ENCODE measurements at places on chromosomes 2 and 18.
A peak's percentile ranks its signal among the peaks of the same experiment; 100 is the strongest.

- no peak for DNase-seq
These were observed 350.8 kb upstream of the NT5C1B start for GRCh38 chr2:18940184-18940583.

DNA sequence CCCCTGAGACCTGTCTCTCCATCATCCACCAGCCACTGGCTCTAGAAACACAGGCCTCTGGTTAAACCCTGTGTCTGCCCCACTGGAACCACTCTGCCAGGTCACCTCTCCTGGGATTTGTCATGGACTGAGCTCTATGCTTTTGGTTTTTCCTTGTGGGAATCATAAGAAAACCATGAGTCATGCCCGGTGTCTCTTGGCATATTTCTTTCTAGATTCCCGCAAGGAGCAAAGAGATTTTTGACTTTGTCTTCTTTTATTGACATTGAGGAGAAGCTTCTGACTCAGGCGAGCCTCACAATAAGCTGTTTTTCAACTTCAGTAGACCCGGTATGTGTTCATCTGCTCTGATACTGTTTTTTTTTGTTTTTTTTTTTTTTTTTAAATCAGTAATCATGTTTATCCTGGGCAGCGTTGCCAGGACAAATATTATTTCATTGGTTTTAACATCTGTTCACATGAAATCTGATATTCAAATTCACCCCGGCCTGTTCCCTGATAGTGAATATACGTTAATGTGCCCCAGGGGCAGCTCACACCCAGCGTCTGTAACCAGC lies 207.1 kb downstream of the ACKR3 start:
- DNase-seq = peak; percentile 54

DNA sequence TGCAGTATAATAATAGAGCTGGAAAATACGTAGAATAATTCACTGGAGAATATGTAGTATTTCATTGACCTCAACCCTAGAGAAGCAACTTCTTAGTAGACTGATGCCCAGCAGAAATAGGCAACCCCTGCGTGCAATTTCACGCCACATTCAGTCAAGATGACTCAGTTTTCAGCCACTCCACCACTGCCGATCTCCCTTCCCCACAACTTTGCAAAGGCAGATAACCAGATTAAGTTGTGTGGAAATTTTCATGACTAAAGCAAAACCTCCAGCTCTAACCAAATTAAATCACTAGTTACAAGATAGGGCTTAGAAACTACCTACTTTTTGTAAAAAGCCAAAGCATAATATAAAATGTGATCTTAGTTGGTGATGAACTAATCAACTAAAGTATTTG lies 63.3 kb upstream of the STK17B start:
- DNase-seq = peak; percentile 49

DNA sequence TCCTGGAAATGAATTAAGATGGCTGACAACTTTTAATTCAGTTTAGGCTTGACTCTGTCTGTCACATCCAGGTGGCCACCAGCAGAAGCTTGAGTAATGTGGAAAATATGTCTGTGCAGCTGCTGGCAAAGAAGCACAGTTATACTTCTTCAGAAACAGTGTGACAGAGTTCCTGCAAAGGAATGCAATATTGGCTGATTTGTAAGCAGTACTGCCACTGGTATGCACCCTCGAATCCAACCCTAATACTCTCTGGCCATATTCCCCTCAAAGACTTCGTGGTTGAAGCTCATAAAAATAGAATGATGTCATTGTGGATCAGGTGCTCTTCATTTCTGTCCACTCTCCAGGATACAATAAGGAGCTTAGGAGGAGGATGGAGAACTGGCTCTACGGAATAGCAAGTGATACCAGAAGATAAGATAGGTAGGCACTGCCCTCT lies 86.2 kb downstream of the METTL8 start:
- peak; percentile 62 for DNase-seq

DNA sequence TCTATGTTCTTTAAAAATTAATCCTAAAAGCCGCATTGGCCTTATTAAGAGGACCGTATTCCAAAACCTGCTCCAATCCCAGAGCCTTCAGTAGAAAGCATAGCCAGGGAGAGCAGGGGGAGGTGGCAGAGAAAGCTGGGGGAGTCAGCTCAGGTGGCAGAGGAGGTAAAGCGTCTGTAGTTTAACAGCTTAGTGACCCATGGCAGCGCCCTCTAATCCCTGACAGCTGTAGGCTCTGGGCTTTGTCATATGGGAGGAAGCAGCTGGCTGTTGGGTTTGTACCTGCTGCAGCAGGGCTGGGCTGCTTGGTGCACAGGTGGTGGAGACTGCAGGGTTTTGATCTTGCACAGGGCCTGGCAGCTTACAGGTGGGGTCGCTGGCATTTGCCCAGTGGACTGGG lies 50.6 kb downstream of the THNSL2 start:
- DNase-seq = no peak

DNA sequence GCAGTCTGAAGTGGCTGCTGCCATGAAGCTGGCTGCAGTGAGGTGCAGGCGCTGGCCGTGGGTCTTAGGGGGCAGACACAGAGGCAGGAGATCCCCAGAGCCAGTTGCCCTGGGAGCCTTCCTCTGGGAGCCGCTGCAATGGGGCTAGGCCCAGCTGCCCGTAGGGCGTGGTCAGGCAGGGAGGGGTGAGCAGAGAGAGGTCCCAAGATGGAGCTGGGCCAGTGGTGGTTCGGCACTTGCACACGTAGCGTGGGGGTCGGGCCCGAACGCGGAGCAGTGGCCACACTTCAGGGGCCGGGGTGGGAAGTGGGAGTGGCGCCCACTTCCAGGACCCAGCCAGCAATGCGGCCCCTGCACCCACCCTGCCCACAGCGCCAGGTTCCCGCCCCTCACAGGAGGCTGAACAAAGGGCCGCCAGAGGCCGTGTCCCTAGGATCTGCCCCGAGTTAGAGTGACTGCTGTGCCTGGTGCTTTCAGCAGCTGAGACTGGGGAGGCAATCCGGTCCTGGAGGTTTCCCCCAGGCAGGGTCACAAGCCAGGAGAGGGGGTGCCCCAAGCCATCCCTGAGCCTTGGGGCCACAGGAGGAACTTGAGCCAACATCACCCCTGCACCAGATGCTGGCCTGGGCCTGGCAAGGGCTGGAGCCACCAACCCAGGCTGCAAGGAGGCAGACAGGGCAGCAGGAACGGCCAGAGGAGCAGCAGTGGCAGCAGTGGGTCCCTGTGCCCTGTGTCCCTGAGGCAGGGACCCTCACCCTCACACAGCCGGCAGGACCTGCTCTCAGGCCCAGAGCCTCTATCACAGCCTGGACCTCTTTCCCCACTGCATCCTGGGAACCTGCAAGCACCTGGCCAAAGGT lies 21.3 kb upstream of the SP140L start:
- no peak for DNase-seq

DNA sequence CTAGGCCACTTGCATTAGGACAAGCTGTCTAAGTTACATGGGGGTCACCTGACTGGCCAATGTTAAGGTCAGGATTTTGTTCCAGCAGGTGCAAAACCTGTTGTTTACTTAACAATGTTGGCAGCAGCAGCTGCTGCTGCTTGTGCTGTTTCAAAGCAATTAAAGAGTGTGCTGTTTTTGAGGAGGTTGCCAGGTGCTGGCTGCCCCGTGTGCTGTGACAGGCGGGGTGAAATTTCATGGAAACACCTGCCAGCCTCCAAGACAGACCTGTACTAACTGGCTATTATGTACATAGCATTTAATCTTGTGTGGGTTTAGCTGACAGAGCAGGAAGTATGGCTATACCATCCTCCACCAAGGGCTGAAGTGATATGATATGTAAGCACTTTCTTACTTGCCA lies 224.9 kb downstream of the ASXL3 start:
- no peak for DNase-seq

DNA sequence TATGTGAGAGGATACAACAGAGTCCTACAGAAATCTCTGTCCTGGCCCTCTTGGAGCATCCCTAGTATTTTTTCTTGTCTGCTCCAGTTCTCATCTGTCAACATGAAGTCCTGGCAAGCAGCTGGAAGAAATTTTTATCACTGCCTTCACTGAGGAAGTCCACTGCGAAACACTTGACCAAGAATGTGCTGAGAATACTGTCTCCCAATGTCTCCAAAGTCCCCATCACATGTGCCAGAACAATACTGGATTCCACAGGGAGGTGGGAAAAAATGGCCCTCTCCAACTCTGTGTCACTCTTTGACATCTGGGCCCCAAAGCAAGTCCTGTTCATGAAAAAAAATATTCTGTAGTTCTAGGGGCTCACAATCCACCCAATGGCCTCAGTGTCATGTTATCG lies 32.8 kb upstream of the PGAP1 start:
- DNase-seq = no peak

DNA sequence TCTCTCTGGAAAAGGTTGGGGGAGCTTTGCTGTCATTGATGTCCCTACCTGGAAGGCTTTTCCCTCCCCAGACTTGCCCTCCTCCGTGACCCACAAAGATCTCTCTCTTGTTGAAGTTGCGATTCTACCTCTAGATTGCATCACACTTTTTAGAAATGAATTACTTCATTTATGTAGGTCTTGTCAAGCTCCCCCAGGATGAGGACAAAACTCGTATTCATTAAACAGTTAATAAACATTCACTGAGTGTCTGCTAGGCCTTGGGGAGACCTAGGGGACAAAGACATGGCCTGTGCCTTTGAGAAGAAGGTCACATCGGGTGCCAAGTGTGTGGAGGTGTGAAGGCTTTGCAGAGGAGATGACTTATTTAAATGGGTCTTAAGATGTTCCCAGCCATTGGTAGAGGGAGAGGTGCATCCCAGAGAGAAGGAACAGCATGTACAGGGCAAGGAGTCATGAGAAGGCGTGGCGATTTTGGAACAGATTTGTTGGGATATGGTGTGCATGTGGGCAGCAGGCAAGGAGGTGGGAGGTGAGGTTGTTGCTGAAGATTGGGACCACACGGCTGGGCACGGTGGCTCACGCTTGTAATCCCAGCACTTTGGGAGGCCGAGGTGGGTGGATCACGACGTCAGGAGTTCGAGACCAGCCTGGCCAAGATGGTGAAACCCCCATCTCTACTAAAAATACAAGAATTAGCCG lies 9.8 kb upstream of the YWHAQ start:
- DNase-seq = no peak

- DNase-seq = peak; percentile 39
These were observed 1548.8 kb upstream of the LRRTM1 start for GRCh38 chr2:81853341-81853740.

GRCh38 chr18:13684546-13684945 lies 41.8 kb downstream of the FAM210A start:
- DNase-seq = no peak

GRCh38 chr2:118668431-118669424 lies 178.7 kb downstream of the EN1 start:
- DNase-seq = peak; percentile 96

DNA sequence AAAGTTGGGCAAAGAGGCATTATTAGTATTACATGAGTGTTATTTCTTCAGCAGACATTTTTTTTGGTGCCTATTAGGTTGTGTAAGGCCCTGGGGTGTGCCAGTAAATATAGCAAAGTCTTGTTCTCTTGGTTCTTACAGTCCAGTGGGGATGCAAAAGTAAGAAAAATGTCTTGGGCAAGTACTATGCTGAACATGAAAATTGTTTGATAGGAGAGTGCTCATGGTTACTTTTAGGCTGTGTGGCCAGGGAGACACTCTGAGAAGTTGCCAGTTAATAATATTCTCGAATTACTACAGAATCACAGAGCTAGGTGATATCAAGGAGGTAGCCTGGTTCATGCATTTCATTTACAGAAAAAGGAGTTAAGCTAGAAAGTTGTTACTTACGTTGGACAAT lies 1.9 kb downstream of the AGFG1 start:
- DNase-seq = no peak

- DNase-seq = no peak
These were observed 42.2 kb upstream of the EPHA4 start for GRCh38 chr2:221614274-221614673.

GRCh38 chr18:49031511-49032188 lies 80.9 kb upstream of the SMAD7 start:
- no peak for DNase-seq

GRCh38 chr2:158725441-158725891 lies 69.7 kb upstream of the DAPL1 start:
- no peak for DNase-seq
